Right renal cortex interstitium (tissue), 3 donors: ENCODE measurements at places on chromosomes 6 and 20.

DNA sequence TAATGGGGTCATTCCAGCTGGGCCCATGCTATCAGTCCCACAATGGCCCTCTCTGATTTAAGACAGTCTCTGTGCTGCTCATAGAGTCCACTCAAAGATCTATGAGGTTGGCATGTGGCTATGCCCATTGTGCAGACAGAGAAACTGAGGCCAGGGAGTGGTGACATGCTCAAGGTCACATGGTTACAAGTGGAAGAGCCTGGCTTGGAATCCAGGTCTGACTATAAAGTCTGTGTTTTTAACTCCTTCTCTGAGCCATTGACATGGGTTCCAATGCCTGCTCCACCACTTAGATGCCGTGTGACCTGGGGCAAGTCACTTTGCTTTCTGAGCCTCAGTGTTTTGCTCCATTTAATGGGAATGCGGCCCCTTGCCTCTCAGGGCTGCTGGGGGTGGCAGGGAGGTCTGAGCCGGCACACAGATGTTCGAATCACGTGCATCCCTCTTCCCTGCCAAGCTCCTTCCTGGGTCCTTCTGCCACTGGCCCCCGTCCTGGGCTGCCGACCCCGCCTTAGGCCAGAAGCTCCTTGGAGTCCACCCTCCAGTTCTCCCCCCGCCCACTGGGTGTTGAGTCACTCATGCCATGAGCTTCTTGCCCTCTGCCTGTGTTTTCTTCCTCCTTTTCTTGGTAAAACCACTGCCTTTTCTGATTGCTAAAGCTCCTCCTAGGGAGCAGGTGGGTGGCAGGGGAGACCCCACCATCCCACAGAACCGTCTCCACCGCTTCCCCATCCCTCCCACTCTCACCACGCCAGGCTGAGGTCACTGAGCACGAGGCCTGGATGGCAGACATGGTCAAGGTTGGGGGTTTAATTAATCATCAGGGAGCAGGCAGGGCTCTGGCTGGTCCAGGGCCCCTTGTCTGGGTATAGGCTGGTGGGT lies 35.7 kb downstream of the CEBPB start:
- DNase-seq, result no peak

GRCh38 chr6:98992535-98992934 lies 44.8 kb upstream of the FBXL4 start:
- no peak for DNase-seq

- DNase-seq, result no peak
These were observed 310.0 kb downstream of the ESR1 start for GRCh38 chr6:152117156-152118133.

DNA sequence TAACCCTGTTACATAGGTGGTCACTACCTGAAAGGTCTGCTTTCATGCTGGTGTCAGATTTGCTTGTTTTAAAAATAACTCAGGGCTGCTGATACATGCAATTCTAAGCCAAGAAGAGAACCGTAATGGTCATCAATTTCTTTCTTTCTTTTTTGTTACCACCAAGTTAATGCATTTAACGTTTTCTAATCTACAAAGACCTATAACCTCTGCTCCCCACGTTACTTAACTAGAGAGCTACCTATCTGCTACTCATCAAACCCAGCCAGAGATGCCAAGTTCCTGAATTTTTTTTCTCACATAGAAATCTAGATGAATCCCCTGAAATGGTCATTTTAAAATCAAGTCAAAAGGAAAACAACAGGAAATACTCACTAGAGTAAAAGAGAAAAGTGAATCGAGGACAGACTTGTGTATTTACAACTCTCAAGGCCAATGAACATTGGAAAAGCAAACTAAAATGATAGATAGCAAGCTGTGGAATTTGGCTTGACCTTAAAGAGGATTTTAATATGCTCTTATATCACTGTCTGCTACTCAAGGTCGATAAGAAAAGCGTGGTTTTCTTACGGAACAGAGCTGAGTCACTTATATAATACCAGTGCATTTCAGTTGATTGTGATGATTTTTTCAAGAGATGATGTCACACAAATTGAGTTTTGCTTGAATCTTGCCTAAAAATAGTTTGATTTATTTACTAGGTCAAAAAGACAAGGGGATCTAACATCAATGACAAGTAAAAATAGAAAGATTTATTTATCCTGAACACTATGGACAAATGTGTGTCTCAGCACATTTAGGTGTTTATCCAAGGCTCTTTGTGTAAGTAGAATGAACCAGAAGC lies 67.9 kb downstream of the SGK1 start:
- no peak for DNase-seq

- DNase-seq, result no peak
These were observed 102.3 kb downstream of the IRF4 start for GRCh38 chr6:493840-494239.

GRCh38 chr20:6746901-6747609 lies 20.4 kb upstream of the BMP2 start:
- DNase-seq, result no peak

- no peak for DNase-seq
These were observed 84.3 kb downstream of the ZHX3 start for GRCh38 chr20:41232973-41233926.

DNA sequence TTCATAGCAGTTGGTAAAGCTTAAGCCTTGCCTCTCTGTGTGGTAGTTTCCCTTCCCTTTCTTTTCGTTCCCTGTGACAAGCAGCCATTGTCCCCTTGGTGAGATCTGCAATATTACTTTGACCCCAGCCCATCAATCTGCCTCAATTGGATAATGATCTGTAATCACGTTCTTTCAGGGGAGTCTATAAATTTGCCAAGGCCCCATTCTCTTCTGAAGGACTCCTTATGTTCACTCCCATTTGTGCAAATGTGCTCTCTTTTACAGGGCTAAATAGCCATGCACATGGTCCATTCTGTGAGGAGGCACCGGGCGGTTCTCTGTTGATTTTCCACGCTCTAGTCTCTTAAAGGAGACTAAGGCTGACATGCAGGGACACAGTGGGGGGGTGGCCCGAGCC lies 660.4 kb upstream of the SLC35B3 start:
- no peak for DNase-seq

DNA sequence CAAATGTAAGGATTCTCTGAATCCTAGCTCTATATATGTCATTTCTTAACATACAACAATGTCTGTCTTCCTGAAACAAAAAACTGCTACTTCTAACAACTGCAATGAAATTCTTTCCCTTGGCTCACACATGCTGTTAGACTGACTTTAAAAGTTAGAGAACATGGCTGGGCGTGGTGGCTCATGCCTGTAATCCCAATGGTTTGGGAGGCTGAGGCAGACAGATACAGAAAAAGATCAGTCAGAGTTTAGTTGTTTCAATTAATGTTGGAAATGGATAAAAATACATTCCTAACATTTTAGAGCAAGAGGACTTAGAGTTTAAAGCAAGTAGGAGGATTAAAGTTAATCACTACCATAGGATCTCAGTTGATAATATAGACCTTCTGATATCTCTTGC lies 28.7 kb upstream of the KIAA1586 start:
- no peak for DNase-seq

- no peak for DNase-seq
These were observed 201.9 kb downstream of the QKI start for GRCh38 chr6:163616452-163616851.

DNA sequence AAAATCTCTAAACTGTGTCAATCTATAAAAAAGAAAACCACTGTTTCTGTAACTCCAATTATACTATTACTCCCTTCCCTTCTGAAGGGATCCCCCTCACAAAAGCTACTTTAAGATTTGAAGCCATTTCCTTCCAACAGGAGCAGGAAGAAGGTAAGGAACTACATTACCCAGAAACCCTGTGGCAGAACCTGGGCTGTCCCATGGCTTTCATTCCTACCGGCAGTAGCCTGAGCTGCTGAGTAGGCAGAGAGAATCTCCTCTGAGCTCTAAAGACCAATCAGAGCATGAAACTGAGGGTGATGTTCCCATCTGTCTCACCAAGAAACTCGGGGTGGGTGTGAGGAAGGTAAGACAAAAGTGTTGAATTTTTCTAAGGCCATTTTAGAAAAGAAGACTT lies 108.0 kb upstream of the LRFN2 start:
- no peak for DNase-seq

GRCh38 chr6:158437571-158437970 lies 122.3 kb upstream of the TMEM181 start:
- no peak for DNase-seq

DNA sequence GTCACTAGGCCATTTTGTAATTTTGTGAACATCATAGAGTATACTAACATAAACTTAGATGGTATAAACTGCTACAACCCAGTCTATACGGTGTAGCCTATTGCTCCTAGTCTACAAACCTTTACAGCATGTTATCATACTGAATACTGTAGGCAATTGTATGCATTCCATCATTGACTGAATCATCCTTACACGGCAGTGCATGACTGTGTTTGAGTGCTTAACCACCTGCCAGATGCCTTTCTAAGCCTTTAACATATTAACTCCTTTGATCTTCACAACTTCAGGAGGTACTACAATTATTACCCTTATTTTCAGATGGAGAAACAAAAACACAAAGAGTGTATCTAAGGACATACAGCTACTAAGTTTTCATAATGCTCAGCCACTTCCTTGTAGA lies 14.0 kb downstream of the DPPA5 start:
- DNase-seq, result no peak

- DNase-seq, result no peak
These were observed 24.6 kb downstream of the CYP24A1 start for GRCh38 chr20:54148947-54149764.

- no peak for DNase-seq
These were observed 7.5 kb downstream of the FERMT1 start for GRCh38 chr20:6115221-6115895.

- no peak for DNase-seq
These were observed 795.6 kb downstream of the TENT5A start for GRCh38 chr6:80956898-80957297.

DNA sequence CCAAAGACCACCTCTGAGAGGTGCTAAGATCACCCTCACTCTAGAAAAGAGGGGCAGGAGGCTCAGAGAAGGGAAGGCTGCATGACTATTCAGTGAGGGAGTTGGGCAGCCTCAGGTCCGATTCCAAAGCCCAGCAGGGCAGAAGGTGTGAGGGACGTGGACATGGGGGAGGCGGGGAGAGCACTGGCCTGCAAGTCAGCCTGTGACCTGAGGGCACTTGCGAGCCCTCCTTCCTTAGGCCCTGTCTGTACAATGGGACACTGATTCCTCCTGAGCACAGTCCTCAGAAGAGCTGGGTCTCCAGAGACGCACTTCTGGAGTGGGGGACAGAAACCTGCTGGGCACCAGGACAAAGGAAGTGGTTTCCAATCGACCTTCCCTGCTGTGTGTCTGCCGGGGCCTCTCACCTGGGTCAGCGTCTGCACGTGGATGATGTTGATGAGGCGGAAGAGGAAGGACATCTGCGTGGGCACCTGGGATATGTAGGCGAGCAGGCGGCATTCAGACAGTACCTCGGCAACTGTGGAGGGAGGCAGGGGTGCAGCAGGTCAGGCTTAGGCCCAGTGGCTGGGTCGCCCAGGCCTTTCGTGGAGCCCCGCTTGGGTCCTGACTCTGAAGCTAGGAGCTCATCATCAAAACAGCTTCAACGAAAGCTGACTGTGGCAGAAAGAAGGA lies 48.5 kb downstream of the MYH7B start:
- DNase-seq, result no peak

DNA sequence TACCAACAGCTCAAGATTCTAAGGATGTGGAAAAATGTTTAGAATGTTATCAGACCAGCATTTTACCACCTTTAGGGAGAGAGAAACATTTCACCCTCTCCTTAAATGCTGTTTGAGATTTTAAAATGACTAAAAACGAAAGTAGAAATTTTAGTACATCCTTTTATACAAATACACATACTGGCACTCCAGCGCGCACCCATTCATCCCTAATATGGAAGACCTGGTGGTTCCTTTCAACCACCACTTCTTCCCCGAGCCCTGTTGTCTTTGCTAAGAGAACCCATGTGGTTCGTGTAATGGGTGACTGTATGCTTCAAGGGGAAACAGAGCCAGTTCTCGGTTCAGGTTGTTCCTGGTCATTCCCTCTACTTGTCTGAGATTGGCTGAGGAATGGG lies 21.3 kb downstream of the SPATA2 start:
- DNase-seq, result no peak

- DNase-seq, result no peak
These were observed 862 bp downstream of the C20orf96 start for GRCh38 chr20:289693-290083.

DNA sequence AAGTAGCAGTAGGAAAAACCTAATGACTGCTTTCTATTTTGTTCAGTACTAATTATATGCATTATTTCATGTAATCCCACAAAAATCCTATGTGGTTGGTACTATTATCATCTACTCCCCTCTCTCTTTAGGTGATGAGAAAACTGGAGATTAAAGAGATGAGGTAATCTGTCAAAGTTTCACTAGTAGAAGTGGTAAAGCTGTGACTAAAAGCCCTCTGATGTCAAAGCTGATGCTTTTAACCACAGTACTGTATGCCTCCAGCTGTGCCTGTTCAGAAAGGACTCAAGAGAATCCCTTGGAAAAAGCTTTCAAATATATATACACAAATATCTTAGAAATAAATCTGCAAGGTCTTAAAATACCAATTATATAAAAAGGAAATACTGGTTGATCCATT lies 38.0 kb downstream of the PHIP start:
- DNase-seq, result no peak

GRCh38 chr6:48765352-48765961 lies 654.5 kb upstream of the PTCHD4 start:
- DNase-seq, result peak; percentile 6

GRCh38 chr6:144285798-144286502 lies 815 bp downstream of the UTRN start:
- DNase-seq, result peak; percentile 47

- DNase-seq, result no peak
These were observed 53.4 kb upstream of the TBXT start for GRCh38 chr6:166221040-166221439.

- DNase-seq, result no peak
These were observed 108.3 kb upstream of the PHACTR1 start for GRCh38 chr6:12608016-12608860.

- DNase-seq, result no peak
These were observed 586 bp upstream of the NUP153 start for GRCh38 chr6:17707371-17707651.

DNA sequence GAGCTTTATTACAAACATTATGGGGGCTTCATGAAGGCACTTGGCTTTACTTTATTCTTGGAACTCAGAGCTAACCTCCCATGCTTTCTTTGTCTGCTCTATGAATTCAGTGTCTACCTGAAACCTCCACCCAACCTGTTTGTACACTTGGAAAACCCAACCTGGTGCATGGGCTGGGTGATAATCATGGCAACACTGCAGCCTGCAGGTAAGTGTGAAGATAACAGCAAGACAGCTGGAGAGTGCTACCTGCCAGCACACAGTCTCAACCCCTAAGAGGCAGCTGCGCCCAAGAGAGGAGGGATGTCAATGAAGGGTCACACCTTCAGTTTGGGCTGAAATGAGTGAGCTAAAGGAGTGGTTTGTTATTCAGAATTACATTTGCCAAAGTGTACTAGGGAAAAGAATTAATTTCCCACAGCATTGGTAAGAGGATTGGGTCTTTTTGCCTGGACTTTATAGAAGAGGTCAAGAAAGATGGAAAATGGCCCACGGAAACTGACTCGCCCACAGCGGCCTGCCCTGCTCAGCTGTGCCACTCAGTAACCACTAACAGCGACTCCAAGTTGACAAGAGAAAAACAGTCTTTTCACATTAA lies 24.4 kb downstream of the FOXQ1 start:
- no peak for DNase-seq
